ENCODE measurements at places on chromosomes 1 and 21. TPM values are rescaled to one million over a fixed set of nuclear protein-coding genes. Genes with fewer than 3 reads are reported as not detected.

FAM177B gene
- total RNA-seq = 0.71 TPM

UBIAD1 gene
- total RNA-seq = 29.3 TPM

CELA3A gene
- not detected for total RNA-seq

NLRP3 gene
- 0.31 TPM for total RNA-seq

ADCY10 gene
- total RNA-seq = 9.4 TPM

INSRR gene
- total RNA-seq = 6.4 TPM

TMEM51 gene
- total RNA-seq = 5.3 TPM

VAV3 gene
- total RNA-seq = 10.1 TPM

MYBPHL gene
- total RNA-seq = not detected

FAM151A gene
- total RNA-seq = 0.94 TPM

OR2T33 gene
- total RNA-seq = 0.12 TPM

FCRLB gene
- total RNA-seq = 0.63 TPM

ATP1A4 gene
- total RNA-seq = 13.3 TPM

PERM1 gene
- 4.9 TPM for total RNA-seq

FAAP20 gene
- total RNA-seq = 72.0 TPM

TBX15 gene
- total RNA-seq = 0.63 TPM

CDC20 gene
- total RNA-seq = 48.6 TPM

SOD1 gene
- total RNA-seq = 135 TPM

AGO4 gene
- 24.0 TPM for total RNA-seq

TFF2 gene
- total RNA-seq = not detected

CELA3B gene
- total RNA-seq = not detected

ERG gene
- total RNA-seq = 8.0 TPM

ZNF281 gene
- total RNA-seq = 17.5 TPM

CDC7 gene
- 15.5 TPM for total RNA-seq

NEGR1 gene
- total RNA-seq = 2.9 TPM

CTH gene
- total RNA-seq = 10.0 TPM

ASCL5 gene
- 0.24 TPM for total RNA-seq

LCE2A gene
- not detected for total RNA-seq

CYP4A22 gene
- 0.31 TPM for total RNA-seq

C4BPB gene
- 0.87 TPM for total RNA-seq

CD58 gene
- total RNA-seq = 11.4 TPM

TNFSF18 gene
- total RNA-seq = 0.16 TPM

LRRC3 gene
- total RNA-seq = 11.8 TPM

KRTAP7-1 gene
- 1.5 TPM for total RNA-seq
